DMS79 (cell line): ENCODE measurements at places on chromosomes 3 and 15.

DNA sequence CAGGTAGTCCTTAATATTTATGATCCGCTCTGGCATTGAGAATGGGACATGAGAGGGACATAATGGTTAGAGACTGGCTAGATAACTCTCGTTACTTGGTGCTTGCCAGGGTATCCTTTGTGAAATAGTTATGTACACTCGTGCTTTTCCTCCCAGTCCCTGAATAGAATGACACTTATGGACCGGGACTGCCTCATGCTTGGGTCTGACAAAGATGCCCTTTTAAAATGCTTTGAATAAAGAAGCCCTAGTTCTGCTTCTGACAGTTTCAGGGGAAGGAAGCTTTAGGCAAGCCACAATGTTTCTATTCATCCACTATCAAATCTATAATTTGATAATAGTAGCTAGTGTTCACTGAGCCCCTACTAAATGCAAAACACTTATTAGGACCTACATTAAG, 29.4 kb downstream of the POLR2M start:
- DNase-seq = no peak

- DNase-seq = no peak
Observed at GRCh38 chr15:74453925-74454763, 6.8 kb downstream of the UBL7 start.

DNA sequence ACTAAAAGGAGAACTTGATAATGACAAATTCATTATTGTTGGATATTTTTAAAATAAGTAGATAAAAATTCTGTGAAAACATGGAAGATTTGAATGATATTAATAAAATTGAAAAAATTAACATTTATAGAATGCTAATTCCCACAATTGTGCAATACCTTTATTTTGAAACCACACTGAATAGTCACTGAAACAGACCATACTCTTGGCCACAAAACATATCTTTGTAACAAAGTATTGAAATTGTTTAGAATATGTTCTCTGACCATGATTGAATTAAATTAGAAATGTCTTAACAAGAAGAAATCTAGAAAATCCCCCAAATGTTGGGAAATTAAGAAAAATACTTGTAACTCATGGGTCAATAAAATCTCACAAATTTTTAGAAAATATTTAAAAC, 49.2 kb downstream of the ARHGAP11B start:
- DNase-seq = no peak

GRCh38 chr3:29823233-29823632, 542.4 kb downstream of the RBMS3 start:
- DNase-seq = no peak

- no peak for DNase-seq
Observed at GRCh38 chr3:194711913-194712312, 26.2 kb downstream of the FAM43A start.

- DNase-seq = no peak
Observed at GRCh38 chr3:169390741-169391305, 272.7 kb downstream of the MECOM start.

DNA sequence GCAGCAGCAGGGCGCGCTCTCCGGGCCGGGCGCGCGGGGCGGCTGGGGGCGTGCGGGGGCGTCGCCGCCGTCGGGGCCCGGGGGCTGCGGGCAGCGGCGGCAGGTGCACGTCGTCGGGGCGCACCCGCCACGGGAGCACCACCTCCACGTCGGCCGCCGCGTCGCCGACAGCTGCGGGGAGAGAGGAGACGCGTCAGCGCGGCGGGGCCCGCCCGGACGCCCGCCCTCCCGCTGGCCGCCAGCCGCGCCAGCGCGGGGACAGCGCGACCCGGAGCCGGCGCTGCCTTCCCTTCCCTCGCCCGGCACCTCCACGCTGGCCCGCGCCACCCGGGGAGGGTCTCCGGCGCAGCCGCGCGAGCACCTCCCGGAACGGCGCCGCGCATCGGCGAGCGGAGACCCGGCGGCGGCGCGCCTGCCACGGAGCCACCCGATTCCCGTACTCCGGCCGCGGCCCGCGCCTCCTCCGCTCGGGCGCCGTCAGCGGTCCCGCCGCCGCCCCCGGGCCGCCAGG, 481 bp downstream of the ADAMTS17 start:
- DNase-seq = no peak

- no peak for DNase-seq
Observed at GRCh38 chr3:36776436-36776835, 12.1 kb upstream of the DCLK3 start.

DNA sequence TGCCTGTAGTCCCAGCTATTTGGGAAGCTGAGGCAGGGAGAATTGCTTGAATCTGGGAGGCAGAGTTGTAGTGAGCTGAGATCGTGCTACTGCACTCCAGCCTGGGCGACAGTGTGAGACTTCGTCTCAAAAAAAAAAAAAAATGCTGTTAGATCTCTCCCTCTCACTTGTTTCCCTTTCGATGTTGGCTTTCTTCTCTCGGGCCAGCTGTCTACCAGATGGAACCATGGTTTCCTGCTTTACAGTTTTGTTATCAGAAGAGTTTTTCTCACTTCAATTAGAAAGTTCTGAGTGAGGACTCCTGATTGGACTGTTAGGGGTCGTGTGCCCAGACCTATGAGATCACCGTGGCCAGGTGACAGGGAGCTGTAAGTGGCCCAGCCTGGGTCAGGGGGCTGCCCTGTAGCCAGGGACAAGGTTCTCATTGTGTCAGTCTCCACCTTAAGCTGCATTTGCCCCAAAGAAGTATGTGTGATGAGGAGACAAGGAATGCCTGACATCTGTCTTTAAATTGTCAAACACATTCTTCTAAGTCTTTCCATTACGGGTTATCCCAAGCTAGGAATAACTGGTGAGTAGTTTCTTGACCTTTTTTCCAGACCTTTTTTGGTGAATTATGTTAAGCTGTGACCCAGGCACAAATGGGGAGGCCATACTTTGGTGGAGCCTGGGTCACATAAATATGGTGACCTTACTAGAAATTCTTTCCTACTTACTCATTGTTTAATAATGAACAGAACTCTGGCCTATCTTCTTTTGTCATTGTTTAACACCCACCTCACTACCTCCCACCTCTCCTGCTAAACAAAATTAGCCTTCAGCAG, 25.2 kb downstream of the SNAPC5 start:
- no peak for DNase-seq

GRCh38 chr3:19077388-19077787, 70.9 kb upstream of the KCNH8 start:
- DNase-seq = no peak

DNA sequence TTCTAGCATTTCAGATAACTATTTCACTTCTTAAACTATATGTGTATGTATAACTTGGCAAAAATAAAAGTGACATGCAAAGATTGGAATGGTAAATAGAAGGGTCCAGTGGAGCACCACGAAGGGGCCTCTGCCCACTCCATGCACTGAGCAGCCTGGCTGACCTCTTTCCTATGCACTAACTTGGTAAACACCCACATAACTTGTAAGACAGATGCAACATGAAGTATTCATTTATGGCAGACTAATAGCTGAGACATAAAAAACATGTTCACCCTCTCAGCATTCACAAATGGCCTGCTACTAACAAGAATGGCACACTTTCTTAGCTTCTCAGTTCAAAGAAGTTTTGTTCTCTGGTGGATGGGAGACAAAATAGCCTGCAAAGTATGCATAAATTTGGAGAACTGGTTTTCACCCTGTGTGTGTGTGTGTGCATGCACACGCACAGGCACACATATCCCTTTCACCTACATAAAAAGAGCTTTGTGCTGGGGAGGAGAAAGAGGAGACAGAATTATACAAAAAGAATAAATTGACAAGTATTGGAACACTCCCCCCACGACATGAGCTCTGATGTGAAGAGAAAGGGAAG, 26.5 kb upstream of the RYK start:
- DNase-seq = no peak

- DNase-seq = no peak
Observed at GRCh38 chr3:19662486-19662885, 271.5 kb downstream of the EFHB start.

DNA sequence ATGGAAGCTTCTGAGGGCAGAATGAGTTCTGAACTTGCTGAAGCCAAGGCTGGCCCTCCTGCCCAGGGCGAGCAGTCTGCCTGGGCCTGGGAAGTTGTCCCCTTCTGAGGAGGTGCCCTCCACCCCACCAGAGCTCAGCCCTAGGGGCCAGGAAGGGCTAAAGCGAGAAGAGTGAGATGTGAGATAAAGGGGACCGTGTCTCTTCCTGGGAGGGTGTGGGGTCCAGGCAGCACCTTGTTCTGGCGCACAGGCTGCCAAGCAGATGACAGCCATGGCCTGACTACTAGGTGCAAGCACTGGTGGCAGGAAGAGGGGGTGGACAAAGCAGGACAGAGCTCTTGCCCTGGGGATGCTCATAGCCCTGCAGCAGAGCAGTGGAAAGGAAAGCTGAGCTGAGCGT, 3.7 kb downstream of the PAK6 start:
- DNase-seq = no peak

GRCh38 chr3:67587301-67587700, 67.1 kb downstream of the SUCLG2 start:
- no peak for DNase-seq

- DNase-seq = no peak
Observed at GRCh38 chr3:162492446-162493081, 996.0 kb downstream of the OTOL1 start.

DNA sequence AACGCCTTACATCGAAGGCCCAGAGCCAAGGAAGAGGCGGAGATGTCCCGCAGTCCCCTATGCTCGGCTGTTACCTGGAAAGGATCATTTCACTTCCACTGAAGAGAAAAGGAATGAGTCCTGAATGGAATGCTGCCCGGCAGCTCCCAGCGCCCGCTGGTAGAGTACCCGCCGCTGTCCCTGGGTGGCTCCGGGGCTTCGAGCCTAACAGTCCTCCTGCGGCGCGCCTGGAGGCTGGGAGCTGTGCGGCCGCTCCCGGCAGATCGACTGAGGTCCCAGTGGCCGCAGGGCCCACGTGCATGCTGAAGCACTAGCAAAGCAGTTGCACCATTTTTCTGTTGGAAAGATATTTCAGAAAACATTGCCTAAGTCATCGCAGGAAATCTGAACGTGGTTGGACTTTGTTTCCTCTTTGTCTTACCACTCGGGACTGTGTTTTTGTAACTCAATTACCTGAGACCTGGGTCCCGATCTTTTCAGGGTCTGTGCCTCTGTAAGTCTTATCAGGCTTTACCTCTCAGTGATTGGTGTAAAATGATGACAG, 984 bp downstream of the RNU6-1 start:
- DNase-seq = peak; percentile 17

GRCh38 chr15:31263751-31264558, 62.7 kb upstream of the KLF13 start:
- DNase-seq = peak; percentile 48

DNA sequence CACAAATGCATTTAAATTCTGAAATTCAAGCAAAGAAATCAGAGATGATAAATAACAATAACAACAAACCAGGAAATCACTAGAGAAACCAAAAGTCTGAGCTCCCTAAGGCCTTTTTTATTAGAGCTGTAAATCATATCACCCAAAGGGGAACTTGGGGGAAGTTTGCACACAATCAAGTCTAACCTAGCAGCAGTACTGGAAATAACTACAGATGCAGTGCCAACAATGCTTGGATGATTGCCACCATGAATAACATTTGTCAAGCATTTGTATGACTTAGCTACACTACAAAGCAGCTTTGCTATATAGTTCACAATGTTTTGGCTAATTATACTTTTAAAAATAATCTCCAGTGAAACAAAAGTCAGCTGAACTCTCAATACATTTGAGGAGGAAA, 27.8 kb downstream of the SHQ1 start:
- no peak for DNase-seq

DNA sequence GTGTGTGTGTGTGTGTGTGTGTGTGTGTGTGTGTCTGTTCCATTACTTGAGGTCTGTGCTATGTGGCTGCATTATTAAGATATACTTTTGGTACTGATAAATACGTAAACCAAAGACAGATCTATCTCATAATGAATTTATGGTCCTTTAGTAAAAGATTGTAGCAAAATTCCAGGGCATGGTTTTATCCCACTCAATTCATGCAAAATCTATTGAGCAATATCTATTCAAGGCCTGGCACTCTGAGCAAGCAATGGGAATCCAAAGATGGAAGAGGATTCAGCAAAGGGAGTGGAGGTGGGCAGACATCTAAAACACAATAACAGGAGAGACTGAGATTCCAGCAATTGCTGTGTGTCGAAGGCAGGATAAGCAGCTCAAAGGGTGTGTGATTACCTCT, 86.8 kb downstream of the RFTN1 start:
- DNase-seq = no peak

DNA sequence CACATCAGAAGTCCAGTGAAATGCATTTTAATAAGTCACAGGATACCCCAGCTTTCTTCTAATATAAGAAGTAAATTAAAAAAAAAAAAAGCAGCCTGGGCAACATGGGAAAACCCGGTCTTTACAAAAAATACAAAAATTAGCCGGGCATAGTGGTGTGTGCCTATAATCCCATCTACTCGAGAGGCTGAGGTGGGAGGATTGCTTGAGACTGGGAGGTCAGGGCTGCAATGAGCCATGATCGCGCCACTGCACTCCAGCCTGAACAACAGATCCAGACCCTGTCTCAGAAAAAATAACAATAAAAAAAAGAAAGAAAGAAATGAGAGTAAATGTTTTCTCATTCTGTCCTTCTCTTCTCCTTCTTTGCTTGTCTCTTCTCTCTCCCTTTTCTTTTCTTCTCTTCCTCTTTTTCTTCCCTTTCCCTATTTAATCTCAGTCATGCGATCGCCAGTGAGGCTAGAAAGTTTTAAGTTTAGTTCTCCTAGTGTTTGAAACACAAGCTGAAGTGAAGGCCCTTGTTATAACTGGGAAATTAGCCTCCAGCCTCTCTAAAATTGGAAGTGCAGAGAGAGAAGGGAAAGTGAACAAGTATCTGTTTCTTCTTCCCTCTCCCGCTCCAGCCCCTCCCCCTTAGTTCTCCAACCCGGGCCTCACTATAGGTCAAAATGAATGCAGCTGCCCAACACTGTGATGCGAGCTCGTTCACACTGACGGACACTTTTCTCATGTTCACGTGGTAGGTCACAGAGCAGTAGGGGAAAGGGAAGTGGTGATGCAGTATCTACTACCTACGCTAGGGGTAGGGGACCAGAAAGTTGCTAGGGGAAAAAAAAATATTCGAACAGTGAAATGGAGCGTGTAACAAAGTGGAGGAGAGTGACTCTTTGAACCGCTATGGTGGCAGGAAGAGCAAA, 23.5 kb upstream of the TSC22D2 start:
- DNase-seq = no peak
